ENCODE measurements at places on chromosomes 2 and 18.

- DNase-seq, result no peak
These were observed 87.1 kb downstream of the ANKRD44 start for GRCh38 chr2:197223451-197223850.

DNA sequence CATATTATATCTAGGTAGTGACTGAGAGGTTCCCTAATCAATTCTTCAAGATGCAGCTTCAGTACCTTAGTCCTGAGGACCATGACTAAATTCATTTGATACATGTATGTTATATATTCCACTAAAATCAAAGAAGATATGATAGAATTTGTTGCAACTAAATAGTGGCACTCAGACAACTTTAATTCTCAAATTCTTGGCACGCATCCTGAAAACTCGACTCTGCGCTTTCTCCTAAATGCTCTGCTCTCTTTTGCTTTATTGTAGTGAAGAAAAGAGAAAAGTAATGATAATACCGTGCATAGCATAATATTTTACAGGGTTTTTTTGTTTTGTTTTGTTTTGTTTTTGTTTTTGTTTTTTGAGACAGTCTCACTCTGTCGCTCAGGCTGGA is 475.3 kb downstream of the ARHGAP15 start:
- no peak for DNase-seq

DNA sequence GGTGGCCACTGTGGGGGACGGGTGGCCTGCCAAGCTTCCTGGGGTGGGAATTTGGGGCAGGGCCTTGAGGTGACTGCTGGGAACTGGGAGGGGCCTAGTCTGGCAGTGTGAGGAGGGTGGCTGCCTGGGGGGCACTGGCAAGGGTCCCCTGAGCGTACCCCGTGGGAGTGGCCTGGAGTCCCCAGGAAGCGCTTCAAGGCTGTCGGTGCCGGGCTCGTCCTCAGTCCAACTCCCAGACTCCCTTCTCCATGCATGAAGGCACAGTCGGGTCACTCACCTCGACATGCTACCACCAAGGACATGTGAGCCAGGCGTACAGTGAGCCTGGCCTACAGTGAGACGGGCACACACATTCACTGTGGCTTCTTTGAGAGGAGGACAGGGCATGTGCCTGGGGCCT is 105.3 kb downstream of the SMIM21 start:
- no peak for DNase-seq

GRCh38 chr18:53566626-53567025 is 657.8 kb downstream of the MBD2 start:
- no peak for DNase-seq

- no peak for DNase-seq
These were observed 423.6 kb downstream of the ZNF521 start for GRCh38 chr18:24928301-24928878.

GRCh38 chr18:56468396-56468795 is 170.0 kb downstream of the TXNL1 start:
- no peak for DNase-seq

- DNase-seq, result no peak
These were observed 9.2 kb downstream of the G6PC2 start for GRCh38 chr2:168910330-168910729.

- no peak for DNase-seq
These were observed 24.1 kb upstream of the SP3 start for GRCh38 chr2:173989160-173989883.

- DNase-seq, result no peak
These were observed 341.8 kb downstream of the ALK start for GRCh38 chr2:29579495-29580169.
